ENCODE measurements at places on chromosomes 7 and 10. TPM values are rescaled to one million over a fixed set of nuclear protein-coding genes. Genes with fewer than 3 reads are reported as not detected.

- DNase-seq = no peak
These were observed 757.8 kb downstream of the INHBA start for GRCh38 chr7:40944981-40945585.

DNA sequence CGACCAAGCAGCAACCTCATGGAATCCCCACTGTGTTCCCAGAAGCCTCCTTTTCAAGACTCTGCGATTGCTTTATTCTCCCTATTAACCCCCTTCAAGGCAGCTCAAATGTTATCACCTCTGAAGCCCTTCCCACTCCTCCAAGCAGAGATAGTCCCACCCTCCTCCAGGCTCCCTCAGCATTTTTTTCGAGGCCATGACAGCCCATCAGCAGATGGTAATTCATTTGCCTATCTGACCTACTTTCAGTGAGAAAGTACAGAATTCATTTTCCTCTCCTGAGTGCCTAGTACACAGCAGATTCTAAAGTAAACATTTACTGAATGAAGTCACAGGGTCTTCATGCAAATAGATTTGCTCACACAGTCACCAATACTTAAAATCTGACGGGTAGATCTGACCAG lies 47.8 kb downstream of the HERPUD2 start:
- DNase-seq = no peak

DNA sequence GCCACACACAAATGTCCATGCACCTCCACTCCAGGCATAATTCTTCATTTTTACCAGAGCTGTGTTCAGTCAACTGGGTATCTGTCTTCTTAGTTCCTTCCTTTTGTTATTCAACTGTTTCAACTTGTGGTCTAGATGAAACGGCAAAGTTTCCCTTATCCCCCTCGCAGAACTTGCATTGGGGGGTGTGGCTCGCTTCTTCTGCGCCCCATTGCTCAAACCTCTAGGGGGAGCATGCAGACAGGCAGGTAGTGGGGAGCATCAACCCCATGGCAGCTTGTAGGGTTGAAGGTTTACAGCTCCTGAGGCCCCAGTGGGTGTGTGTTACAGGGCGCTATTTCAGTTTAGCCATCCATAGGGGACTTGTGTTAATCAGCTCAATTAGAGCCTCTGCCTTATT lies 38.3 kb upstream of the COBL start:
- DNase-seq = no peak

DNA sequence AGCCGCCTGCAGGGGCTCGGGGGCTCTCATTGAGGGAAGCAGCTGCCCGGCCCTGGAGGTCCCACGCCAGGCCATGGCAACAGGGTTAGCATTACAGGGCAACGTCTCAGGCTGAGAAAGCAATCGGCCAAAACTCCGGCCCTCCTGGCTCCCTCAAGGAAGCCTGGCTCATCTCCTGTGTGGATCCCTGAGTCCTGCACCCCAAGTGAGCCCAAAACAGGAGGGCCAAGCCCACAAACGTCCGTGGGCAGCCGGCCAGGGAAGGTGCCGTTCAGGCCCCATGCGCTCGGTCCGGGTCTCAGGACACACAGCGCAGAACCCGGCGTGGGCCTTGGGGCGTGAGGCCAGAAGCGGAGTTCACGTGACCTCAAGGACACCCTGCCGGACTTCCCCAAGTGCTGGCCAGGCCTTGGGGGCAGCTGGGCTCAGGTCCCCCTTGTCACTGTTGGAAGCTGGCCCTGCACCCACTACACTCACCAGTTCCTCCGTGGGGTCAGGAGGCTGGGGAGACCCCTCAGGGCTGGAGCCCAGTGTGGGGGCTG lies 8.0 kb upstream of the PWWP2B start:
- no peak for DNase-seq

- no peak for DNase-seq
These were observed 156.5 kb upstream of the ITGB1 start for GRCh38 chr10:33114451-33114952.

GRCh38 chr10:98309366-98310355 lies 41.7 kb upstream of the LOXL4 start:
- DNase-seq = no peak

The CNTNAP2 gene
- 0.03 TPM for total RNA-seq

DNA sequence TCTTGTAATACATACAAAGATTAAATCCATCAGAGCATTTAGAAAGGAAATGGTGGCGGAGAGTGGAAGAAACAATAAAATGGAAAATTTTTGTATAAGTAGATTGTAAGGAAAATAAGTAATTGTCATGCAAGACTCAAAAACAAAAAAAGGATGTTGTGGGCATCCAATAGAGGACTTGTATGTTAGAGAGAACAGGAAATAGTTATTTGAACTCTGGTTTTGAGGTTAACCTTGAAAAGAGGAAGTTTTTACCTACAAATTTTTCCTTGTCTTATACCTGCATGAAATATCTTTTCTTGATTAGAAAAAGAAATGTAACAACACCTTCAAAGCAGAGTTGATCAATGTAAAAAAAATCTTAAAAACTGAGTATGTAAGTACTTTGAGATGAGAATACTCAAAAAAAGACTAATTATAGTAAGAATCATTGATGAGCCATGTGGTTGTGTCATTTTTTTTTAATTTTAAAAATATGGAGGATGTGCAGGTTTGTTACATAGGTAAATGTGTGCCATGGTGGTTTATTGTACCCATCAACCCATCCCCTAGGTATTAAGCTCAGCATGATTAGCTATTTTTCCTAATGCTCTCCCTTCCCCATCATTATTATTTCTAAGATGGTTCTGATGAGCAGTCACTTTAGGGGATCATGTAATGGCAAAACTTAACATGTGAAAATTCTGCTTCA lies 11.9 kb downstream of the TMEM106B start:
- no peak for DNase-seq

The ZNF503 gene
- total RNA-seq = 10.4 TPM

DNA sequence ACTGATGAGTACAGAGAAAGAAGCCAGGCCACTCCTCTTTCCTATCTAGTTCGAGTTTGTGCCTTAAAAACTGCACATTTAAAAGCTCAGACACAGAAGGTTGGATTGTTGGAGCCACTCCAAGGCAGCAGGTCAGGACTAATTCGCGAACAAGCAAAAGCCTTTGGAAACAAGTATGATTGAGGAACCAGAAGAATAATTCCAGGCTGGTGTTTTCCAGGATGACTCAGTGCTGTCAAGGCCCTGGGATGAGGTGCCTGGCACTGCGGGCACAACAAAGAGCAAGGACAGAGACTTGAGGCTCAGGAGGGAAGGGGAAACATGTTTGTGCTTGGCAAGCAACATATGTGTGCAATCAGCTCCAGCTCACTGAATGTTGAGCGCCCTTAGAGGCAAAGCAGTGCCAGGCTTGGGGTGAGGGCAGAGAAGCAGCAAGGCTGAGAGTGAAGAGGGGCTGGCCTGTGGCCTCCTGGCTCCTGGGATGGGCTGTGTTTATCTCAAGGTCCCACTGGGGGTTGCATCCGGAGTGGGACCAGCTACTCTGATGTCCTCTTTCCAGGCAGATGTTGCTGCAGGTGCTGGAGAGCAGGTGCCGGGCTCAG lies 44.1 kb downstream of the VSTM4 start:
- DNase-seq = no peak

The CPXM2 gene
- not detected for total RNA-seq

GRCh38 chr10:125515571-125515970 lies 167.4 kb downstream of the TEX36 start:
- DNase-seq = no peak

DNA sequence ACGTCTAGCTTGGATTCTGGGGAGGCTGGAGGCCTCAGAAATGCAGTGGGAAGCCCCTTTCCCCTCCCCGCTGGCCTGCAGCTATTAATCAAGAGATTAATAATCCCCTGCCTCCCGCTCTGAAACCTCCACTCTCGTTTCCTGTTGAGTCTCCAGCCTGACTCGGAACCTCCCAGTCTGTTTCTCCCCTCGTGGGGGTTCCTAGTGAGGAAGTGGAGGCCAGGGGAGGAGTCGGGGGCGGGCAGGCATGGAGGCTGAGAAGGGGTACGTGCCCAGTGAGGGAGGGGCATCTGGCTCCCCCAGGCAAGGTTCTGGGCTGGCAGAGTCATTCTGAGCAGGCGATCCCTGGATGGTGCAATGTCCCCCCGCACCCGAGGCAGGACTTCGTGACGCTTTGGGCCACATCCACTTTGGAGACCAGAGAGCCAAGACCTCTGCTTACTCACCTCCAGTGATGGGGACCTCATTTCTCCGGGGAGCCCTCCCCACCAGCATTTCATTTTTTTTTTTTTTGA lies 73.6 kb downstream of the COL26A1 start:
- no peak for DNase-seq

DNA sequence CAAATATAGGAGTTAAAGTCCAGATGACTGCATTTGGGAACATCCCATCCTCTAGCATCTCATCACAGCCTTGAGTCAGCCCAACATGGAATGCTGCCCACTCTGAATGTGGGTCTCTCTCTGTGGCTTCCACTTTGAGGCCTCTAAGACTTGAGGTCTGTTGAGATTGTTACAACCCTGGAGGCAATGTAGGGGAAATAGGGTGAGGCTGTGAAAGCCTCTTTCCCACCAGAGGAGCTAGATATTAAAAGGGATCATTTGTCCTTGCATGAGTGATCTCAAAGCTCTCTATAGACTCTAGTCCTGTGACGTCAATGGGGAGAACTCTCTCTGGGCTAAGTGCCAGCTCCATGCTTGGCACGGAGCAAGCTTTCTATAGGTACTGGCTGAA lies 6.4 kb upstream of the GOLGA7B start:
- DNase-seq = no peak

The CARD11 gene
- total RNA-seq = 0.82 TPM

GRCh38 chr10:30166929-30167328 lies 107.5 kb upstream of the JCAD start:
- DNase-seq = no peak

- DNase-seq = no peak
These were observed 28.4 kb downstream of the RBM20 start for GRCh38 chr10:110672580-110672919.

- no peak for DNase-seq
These were observed 27.3 kb upstream of the SKAP2 start for GRCh38 chr7:26891400-26892350.

- DNase-seq = no peak
These were observed 11.8 kb downstream of the TFEC start for GRCh38 chr7:116018731-116019130.

The HYAL4 gene
- total RNA-seq = not detected

All from Panc1 (cell line).